ENCODE measurements at places on chromosomes 6 and 20. TPM values are rescaled to one million over a fixed set of nuclear protein-coding genes. Genes with fewer than 3 reads are reported as not detected.

Gene TINAG
- not detected for total RNA-seq

Gene PLG
- under 0.01 TPM for total RNA-seq

Gene MTHFD1L
- 16.8 TPM for total RNA-seq

Gene NRSN1
- not detected for total RNA-seq

Gene SPATS1
- total RNA-seq, result not detected

Gene WFDC10B
- not detected for total RNA-seq

Gene CLPSL2
- not detected for total RNA-seq

Gene EIF2S2
- 80.6 TPM for total RNA-seq

Gene B3GAT2
- total RNA-seq, result not detected

Gene MYLK2
- total RNA-seq, result 16.7 TPM

Gene MAP3K7
- total RNA-seq, result 33.4 TPM

Gene TNFAIP3
- 22.3 TPM for total RNA-seq

Gene AGER
- 0.44 TPM for total RNA-seq

Gene PNPLA1
- not detected for total RNA-seq

Gene NRN1
- total RNA-seq, result 28.7 TPM

Gene RNF144B
- 63.3 TPM for total RNA-seq

Gene RIMS4
- total RNA-seq, result not detected

Gene LRP11
- total RNA-seq, result 24.0 TPM

Gene PSMB9
- total RNA-seq, result 27.0 TPM

Gene GABRR1
- total RNA-seq, result not detected

Gene SDCBP2
- 6.0 TPM for total RNA-seq

Gene FARS2
- 25.4 TPM for total RNA-seq

Gene MYMX
- 0.31 TPM for total RNA-seq

Gene EYA2
- total RNA-seq, result not detected

Gene RBPJL
- not detected for total RNA-seq

Gene SNX14
- 100 TPM for total RNA-seq

Gene EHMT2
- 52.4 TPM for total RNA-seq

Gene RFX6
- not detected for total RNA-seq

Gene BPIFA1
- not detected for total RNA-seq

Gene CLPSL1
- total RNA-seq, result not detected

Gene ARFGEF3
- 2.1 TPM for total RNA-seq

Gene MBOAT1
- total RNA-seq, result 11.8 TPM

Gene ETV7
- 0.16 TPM for total RNA-seq

Gene LRRC73
- 0.06 TPM for total RNA-seq

Gene MCHR2
- total RNA-seq, result not detected

Gene TREML2
- total RNA-seq, result not detected

Gene PRDM13
- not detected for total RNA-seq

Gene ZMYND8
- total RNA-seq, result 11.8 TPM

Gene NFATC2
- 2.1 TPM for total RNA-seq

Gene PROKR2
- not detected for total RNA-seq

Gene FOXC1
- 3.2 TPM for total RNA-seq

Gene KCNK16
- total RNA-seq, result not detected

Gene BMP7
- not detected for total RNA-seq

Gene GZF1
- 19.6 TPM for total RNA-seq

Gene ULBP3
- total RNA-seq, result 5.3 TPM

Gene SLC4A11
- 28.9 TPM for total RNA-seq

Gene CCM2L
- total RNA-seq, result 27.3 TPM

Gene TRIM31
- total RNA-seq, result not detected

Gene IYD
- not detected for total RNA-seq

Gene FNDC1
- under 0.01 TPM for total RNA-seq

Gene MMP24
- total RNA-seq, result 0.38 TPM

Gene SNHG17
- total RNA-seq, result 13.7 TPM

Gene SNTA1
- 4.9 TPM for total RNA-seq

Gene CD93
- 429 TPM for total RNA-seq

Gene RIPPLY2
- 0.19 TPM for total RNA-seq

Gene OXT
- not detected for total RNA-seq

Gene LY6G5C
- total RNA-seq, result 1.8 TPM

Gene RBBP8NL
- not detected for total RNA-seq
